Activated T-helper 1 cell treated with anti-CD3 and anti-CD28 coated beads, Interleukin-12 subunit alpha, Interleukin-12 subunit beta, Interleukin-2, Interleukin-4 antibody, amounts not matched to agents 30 ng/mL and 10 ng/mL and 1 ng/mL, durations not matched to agents 14 hours and 24 hours and 36 hours (primary cell): ENCODE measurements at places on chromosomes 5 and 9.

- no peak overlapping the region for H3K4me3 ChIP-seq
- H3K4me1 ChIP-seq: peaks cover 25% of the 10 kb centered on the region
- no peak overlapping the region for H3K27ac ChIP-seq
- no peak for DNase-seq
- H3K36me3 ChIP-seq: no peaks in the 10 kb centered on the region
These were observed 142.7 kb downstream of the C5orf15 start for GRCh38 chr5:133825631-133826289.

DNA sequence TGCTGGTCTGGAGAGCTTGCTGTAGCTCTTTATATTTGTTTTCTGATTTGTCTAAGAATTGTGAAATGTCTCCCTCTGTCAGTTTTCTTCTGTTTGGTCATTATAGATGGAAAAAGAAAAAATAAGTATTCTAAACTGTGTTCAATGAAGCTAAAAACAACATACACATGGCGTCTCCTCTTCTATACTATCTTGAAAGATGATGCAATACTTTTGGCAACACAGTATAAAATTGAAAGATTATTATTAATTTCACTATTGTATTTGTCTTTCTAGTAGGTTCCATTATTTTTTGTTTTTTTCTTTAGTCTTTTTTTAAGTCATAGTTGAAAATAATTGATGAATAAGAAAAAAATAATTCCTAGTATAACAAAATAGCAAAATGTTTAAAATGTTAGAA, 22.5 kb downstream of the CCDC192 start:
- peaks cover 1% of the 10 kb centered on the region for H3K27me3 ChIP-seq
- H3K36me3 ChIP-seq: no peaks in the 10 kb centered on the region
- no peaks in the 10 kb centered on the region for H3K4me1 ChIP-seq
- H3K27ac ChIP-seq: no peak overlapping the region
- DNase-seq: no peak

- no peaks in the 10 kb centered on the region for H3K36me3 ChIP-seq
- DNase-seq: no peak
- H3K27ac ChIP-seq: no peak overlapping the region
- no peak overlapping the region for H3K4me3 ChIP-seq
These were observed 38.1 kb upstream of the IL17B start for GRCh38 chr5:149416987-149417710.

- H3K4me3 ChIP-seq: no peak overlapping the region
- no peaks in the 10 kb centered on the region for H3K4me1 ChIP-seq
- no peak for DNase-seq
- no peak overlapping the region for H3K27ac ChIP-seq
These were observed 44.5 kb upstream of the SUSD3 start for GRCh38 chr9:93013856-93014582.

GRCh38 chr9:112069318-112070169, 105.6 kb downstream of the SUSD1 start:
- peaks cover 15% of the 10 kb centered on the region for H3K36me3 ChIP-seq
- H3K4me1 ChIP-seq: peaks cover 16% of the 10 kb centered on the region
- no peak for DNase-seq
- H3K27me3 ChIP-seq: no peaks in the 10 kb centered on the region
- no peak overlapping the region for H3K4me3 ChIP-seq

- H3K27ac ChIP-seq: peak overlapping the region; percentile 73
- peak overlapping the region; percentile 67 for H3K4me3 ChIP-seq
- peaks cover 84% of the 10 kb centered on the region for H3K4me1 ChIP-seq
- no peaks in the 10 kb centered on the region for H3K27me3 ChIP-seq
- peaks cover 4% of the 10 kb centered on the region for H3K36me3 ChIP-seq
These were observed 122.8 kb upstream of the MAP3K1 start for GRCh38 chr5:56692359-56693219.

GRCh38 chr5:104612005-104612404, 1049.4 kb upstream of the NUDT12 start:
- no peaks in the 10 kb centered on the region for H3K4me1 ChIP-seq
- no peak overlapping the region for H3K27ac ChIP-seq
- DNase-seq: no peak

- no peaks in the 10 kb centered on the region for H3K36me3 ChIP-seq
- H3K27ac ChIP-seq: no peak overlapping the region
- peaks cover 16% of the 10 kb centered on the region for H3K4me1 ChIP-seq
These were observed 4.1 kb upstream of the CERCAM start for GRCh38 chr9:128416432-128417019.

DNA sequence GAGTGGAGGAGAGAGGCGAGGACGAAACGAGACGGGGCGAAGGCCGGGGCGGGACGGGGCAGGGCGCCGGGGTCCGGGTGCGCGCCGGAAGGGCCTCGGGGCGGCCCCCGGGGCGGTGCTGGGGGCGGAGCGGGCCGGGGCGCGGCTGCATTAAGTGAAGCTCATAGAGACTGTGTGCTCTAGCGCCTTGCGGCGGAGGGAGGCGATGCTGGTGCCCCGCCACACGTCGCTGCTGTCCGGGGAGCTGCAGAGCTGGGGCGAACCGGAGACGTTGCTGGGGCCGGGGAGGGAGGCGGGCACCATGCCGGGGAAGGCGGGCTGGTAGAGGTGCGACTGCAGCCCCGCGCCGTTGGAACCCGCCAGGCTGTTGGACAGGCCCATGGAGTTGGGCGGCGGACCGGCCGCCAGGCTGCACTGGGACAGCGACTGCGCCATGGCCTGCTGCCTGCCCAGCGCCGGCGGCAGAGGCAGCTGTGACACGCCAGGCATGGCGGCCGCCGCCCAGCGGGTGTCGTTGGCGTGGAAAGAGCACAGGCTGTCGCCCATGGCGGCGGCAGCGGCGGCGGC, 8.3 kb downstream of the OTP start:
- peaks cover 28% of the 10 kb centered on the region for H3K4me1 ChIP-seq
- peaks cover 75% of the 10 kb centered on the region for H3K27me3 ChIP-seq
- peak; percentile 20 for DNase-seq
- no peak overlapping the region for H3K27ac ChIP-seq
- peaks cover 2% of the 10 kb centered on the region for H3K36me3 ChIP-seq

DNA sequence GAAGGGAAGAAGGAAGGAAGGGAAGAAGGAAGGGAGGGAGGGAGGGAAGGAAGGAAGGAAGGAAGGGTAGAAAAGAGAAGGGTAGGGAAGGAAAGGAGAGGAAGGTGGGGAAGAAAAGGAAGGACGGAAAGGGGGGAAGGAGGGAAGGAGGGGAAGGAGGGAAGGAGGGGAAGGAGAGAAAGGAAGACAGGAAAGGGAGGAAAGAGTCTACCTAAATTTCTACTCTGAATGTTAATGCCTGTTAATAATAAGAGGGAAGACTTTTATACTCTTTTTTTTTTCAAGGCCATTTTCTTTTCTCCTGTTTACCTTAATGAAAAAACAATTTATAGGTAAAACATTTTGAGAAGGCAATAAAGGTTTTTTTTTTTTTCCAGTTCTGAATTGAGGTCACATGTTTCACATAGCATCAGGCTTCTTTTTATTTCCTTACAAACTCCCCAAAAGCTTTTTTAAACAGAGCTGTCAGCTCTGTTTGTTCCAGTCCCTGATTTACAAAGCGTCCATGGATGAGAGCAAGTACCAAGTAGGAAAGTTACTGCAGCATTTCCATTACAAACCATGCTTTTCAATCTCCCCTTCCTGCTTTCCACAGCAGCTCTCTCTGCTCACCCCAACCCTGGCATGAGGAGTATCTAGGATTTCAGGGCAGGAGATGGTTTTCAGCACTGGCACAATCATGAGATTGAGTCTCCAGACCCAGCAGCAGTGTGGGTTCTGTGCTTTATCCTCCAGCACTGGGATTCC, 173.9 kb downstream of the GNAQ start:
- no peak overlapping the region for H3K27ac ChIP-seq
- peaks cover 7% of the 10 kb centered on the region for H3K4me1 ChIP-seq
- H3K36me3 ChIP-seq: peaks cover 12% of the 10 kb centered on the region
- H3K27me3 ChIP-seq: no peaks in the 10 kb centered on the region
